ENCODE measurements at places on chromosomes 12 and 14.

GRCh38 chr14:65095633-65096205, 6.6 kb downstream of the MAX start:
- no peak for DNase-seq

DNA sequence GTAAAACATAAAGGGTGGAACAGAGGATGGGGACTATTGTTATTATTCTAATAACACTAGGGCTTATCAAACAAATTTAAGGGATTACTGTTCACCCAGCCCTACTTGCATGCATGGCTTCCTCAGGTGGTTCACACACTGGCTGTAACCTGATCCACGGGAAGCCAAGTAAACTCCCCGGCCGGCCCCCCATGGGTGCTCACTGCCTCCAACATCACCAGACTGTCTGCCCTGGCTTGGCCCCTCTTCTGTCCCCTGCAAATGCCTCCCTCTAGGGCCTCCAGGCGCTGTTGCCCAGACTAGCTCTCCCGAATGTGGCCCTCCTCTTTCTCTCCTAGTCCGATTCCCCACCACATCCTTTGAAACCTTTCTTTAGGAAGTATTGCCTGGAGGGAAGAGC, 18.6 kb downstream of the FAIM2 start:
- DNase-seq: no peak

GRCh38 chr14:44736326-44736725, 225.4 kb downstream of the KLHL28 start:
- DNase-seq: no peak

DNA sequence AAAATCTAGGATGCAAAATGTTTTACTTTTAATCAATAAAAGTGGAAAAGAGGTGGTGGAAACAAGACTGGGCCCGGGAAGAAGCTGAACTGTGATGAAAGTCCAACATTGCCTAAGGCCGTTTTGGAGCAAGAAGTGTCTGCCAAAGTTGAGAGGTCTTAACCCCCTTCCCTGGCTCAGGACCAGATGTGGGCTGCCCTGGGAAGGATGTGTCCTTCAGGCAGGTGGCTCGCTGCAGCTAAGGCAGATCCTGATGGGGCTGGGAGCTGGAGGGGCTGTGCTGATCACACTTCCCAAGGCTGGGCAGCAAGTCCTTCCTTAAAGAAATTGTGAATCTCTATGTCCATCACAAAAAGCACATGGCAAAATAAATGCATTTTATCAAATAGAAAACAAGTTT, 581.6 kb downstream of the GALC start:
- no peak for DNase-seq

DNA sequence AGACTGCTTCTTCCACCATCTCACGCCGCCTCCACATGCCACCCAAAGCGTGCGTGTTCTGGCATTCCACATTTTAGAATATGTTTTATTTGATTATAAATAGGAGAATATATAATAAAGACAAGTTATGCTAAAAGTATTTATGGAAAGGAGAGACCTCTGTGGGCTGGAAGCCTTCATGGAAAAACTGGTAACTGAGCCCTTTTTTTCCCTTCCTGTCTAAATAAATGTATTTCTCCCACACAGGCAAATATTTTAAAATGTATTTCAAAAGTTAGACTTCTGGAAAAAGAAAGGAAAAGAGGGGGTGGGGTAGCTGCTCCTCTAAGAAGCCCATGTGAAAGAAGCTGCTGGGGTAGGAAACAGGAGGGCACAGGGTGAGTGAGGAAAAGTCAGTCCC, 16.1 kb upstream of the NR4A1 start:
- DNase-seq: no peak

- no peak for DNase-seq
These were observed 79.5 kb downstream of the SLC25A47 start for GRCh38 chr14:100402631-100403030.

DNA sequence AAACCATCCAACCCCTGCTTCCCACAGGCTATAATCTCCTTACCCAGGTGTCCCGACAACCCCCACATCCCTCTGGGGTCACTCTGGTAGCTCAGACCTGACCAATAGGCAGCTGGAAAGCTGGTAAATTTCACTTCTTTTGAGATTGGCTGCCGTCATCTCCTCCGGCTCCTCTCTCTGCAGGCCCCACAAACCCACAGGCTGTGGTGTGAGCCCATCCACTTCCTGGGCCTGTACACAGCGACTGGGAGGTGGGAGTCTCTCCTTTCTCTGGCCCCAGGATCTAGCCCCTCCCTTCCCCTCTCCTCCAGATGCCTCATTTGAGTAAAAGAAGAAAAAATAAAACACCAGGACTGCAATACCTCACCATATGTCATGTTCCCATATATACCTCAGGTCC, 709 bp downstream of the INHBC start:
- no peak for DNase-seq

- no peak for DNase-seq
These were observed 352.0 kb downstream of the ZFP36L1 start for GRCh38 chr14:68440820-68441219.

DNA sequence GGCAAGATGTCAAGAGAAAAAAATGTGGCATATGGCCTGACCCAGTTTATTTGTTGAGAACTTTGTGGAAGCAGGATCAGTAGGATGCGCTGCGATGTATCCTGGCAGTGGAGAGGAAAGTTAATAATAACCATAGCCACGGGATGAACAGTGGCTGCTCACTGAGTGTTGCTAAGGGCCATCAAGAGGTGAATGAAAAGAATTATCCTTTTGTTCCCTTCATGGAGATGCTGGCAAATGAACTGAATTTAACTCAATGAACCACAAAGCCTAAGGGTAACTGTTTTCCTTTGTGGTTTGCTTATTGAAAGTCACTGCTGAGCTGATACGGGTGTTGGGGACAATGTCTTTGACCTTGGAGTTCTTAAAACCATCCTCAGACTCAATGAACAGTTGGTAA, 476.5 kb downstream of the APAF1 start:
- DNase-seq: no peak

- no peak for DNase-seq
These were observed 19.1 kb upstream of the MMP19 start for GRCh38 chr12:55861871-55862270.

DNA sequence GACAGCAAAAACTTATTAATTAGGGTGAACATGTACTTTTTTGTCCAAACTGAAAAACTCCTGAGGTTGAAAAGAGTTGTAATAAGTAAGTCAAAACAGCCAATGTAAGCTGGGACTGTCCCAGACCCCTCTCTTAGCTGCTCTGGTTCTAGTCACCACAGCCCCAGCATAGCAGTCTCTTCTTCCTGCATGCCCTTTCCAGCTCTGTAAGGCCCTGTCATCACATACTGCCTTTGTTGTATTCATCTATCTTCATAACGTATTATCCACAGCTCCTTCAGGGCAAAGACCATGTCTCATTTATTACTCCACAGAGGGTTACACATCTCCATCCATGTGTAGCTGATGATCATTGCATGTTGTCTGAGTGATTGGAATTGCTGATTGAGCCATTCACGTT, 56.5 kb downstream of the UTP20 start:
- DNase-seq: no peak

DNA sequence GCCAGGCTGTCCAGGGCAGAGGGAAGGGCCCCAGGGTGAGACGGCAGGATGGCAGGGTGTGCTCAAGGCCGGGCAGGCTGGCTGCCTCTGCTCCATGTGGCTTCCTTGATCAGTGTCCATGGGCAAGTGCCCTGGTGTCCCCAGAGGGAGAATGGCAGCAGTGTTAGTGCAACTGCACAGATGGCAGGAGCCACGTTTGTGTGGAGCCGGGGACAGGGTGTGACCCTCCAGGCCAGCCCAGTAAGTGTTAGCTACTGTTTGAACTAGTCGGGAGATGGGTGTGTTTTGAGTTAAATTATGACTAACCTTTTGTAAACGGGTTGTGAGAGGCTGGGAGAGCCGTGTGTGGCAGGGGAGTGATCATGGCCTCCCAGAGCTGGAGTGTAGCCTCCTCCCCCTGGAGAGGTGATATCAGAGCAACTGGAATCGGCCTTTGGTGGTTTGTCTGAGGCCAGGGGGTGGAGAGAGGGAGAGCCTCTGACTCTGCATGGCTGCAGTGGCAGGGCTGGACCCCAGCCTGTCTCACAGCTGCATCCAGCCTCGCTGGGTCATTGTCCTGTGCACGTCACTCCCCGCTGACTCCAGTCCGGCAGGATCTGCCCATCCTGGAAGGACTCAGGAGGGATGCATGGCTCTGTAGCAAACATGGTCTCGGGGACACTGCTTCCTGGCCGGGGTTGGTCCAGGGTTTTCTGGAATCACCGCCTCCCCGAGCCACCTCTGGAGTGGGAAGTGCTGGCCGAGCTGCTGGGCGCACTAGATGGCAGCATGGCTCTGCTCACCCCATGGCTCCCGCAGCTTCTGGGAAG, 27.8 kb downstream of the AACS start:
- DNase-seq: no peak

- DNase-seq: no peak
These were observed 397 bp downstream of the BDKRB1 start for GRCh38 chr14:96256407-96256806.

DNA sequence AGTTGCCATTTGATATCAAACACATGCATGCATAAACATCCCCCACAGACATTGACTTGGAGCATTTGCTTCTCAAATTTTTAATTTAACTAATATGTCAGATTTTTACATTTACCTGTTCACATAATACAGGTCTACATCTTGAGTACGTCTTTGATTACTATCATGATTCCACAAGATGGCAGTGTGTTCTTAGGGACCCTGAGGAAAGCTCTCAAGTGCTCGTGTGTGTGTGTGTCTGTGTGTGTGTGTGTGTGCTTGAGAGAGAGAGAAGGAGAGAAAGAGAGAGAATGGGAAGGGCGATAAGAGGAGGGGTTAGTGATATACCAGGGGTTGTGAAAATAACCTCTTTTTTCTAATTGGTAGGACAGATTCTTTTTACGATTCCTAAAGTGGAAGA, 167.1 kb upstream of the OR4E1 start:
- peak; percentile 19 for DNase-seq

GRCh38 chr14:64649383-64649998, 54.7 kb upstream of the PLEKHG3 start:
- no peak for DNase-seq

DNA sequence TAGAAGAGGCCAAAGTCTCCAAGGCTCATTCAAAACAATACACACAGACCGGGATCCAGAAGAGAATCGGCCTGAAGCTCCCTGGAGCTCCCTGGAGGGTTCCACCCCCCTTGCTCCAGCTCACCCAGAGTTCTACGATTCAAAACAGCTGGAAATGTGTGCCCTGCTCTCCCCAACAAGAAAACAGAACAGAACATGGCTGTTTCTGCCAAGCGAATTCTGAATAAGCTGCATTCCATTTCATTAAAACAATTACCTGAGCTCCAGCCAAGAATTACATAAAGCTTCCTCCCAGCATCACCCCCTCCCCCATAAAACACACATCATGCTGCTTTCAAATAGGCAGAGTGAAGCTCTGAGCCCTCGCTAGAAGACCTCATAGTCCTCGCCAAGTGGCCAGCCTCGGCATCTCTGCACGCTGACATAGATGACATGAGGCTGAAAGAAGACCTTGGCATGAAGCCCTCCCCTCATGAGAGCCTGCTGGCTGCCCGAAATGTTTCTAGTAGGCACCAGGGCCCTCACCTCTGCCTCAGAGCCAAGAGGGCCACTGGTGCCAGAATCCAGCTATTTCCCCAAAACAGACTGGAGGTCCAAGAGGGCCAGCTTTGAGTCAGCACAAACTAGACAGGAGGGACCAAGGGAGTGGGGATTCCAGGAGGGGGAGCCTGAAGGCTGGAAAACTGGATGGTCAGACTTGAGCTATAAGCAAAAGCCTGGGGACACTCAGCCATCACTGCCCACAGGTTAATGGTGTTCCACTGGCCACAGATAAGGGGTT, 8.3 kb downstream of the PXN start:
- no peak for DNase-seq

- no peak for DNase-seq
These were observed 30.1 kb upstream of the PNMA1 start for GRCh38 chr14:73744175-73744867.

DNA sequence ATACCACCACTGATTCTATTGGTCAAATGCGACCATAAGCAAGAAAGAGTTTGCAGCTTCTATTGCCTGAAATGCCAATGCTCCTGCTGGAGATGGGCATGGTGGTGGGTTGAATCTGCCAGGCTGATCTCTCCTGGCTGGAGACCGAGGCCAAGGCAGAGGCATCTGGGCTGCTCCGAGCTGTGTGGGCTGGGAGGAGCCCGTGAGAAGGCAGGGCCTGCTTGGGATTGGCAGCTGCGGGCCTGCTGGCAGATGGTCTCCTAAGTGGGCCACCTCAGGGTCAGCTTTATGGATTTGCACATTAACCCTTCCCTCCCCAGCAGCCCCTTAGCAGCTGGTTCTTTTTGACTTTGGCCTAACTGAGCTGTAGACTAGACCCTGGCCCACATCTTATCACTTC, 25.4 kb downstream of the SRRM4 start:
- DNase-seq: no peak

- no peak for DNase-seq
These were observed 23.1 kb upstream of the IL22 start for GRCh38 chr12:68276402-68276930.

DNA sequence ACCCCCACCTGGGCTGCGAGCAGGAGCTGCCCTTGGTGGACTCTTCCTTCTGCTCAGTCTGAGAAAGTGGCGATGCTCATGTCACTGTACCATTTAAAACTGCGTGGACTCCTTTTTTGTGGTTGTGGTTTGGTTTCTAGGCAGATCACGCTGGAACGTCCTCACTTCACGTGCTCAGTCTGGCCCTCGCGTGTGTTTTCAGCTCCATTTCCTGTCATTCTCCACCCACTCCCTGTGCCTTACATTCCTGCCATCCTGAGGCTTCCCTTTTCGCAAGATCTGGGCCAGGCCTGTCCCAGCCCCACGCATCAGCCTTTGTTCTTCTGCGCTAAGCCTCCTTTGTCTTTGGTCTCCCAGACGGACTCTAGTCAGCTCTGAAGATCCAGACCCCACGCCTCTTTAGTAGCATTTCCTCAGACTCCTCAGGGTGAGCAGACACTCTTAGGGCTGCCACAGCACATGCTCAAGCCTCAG, 105.4 kb downstream of the FBXL14 start:
- DNase-seq: no peak

All from SW 1271 (cell line).